H4 (cell line): ENCODE measurements at places on chromosomes 5 and 9.

DNA sequence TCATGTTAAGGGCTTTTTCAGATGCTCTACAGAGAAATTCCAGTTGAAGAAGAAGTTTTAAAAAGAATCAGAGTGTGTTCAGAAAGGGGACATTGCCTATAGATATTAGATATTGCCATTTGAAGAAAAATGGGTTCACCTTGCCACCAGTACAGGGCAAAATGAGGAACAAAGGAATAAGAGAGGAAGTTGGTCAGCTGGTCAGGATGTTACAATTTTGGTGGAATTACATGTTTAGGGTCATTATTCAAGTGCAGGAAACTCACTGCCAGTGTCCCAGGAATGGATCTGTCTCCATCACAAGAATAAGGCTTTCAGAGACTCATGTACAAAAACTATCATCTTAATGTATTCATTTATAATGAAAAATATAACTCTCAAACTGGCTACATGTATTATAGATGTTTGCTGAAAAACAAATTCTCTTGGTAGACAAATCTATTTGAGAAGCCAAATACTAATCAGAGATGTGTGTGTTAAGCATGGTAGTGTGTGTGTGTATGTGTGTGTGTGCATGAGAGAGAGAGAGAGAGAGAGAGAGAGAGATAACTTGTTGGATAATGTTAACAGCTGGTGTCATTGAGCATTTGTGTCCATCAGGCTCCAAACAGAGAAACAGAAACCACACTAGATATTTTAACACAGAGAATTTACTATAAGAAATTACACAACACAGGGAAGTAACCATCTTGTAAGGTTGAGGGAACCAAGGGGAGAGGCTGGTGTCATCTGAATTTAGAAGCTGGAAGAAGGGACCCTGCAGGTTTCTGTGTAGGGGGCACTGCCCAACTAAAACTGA lies 5.0 kb upstream of the C1QTNF3 start:
- DNase-seq, result no peak

DNA sequence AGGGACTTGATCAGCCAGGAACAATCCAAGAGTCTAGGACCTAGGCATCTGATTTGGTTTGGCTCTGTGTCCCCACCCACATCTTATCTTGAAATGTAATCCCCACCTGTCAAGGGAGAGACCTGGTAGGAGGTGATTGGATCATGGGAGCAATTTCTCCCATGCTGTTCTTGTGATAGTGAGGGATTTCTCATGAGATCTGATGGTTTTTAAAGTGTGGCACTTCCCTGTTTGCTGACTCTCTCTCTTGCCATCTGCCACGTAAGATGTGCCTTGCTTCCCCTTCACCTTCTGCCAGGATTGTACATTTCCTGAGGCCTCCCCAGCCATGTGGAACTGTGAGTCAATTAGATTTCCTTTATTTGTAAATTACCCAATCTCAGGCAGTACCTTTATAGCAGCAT lies 201.7 kb upstream of the ACTBL2 start:
- no peak for DNase-seq

- no peak for DNase-seq
These were observed 224.3 kb downstream of the GRIA1 start for GRCh38 chr5:153714798-153715197.

DNA sequence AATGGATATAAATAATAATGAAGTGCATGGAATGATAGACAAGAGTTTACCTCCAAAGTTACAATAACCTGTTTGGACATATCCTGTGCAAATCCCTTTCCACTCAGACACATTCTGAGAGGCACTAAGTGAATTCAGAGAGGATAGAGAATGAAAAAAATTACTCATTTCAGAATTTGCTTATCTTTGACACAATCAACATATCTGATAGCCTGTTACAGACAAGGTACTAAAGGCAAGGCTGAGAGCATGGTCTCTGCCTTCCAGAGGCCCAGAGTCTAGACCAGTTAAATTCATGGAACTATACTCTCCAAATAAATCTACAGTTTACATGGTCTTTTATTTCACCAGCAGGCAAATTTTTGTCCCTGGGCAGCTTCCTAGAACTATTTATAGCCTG lies 371.8 kb upstream of the PTGER4 start:
- DNase-seq, result no peak

- DNase-seq, result no peak
These were observed 117.9 kb upstream of the IRX4 start for GRCh38 chr5:2000591-2000990.

DNA sequence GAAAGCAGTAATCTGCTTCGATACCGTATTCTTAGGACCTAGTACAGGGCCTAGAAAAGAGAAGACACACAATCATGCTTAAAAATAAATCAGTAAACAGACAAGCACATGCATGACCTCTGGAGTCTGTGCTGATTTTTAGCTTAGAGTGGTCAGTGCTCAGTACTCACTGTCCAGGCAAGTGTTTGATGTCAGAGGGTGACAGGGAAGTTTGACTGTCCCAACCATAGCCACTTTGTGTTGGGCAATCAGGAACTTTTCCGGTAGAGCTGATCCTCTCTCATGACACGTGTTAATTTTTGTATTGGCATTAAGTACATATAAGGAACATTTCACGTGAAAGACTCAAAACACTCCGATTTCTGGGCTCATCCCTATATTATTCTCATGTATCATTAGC lies 464.7 kb upstream of the KLF4 start:
- no peak for DNase-seq

DNA sequence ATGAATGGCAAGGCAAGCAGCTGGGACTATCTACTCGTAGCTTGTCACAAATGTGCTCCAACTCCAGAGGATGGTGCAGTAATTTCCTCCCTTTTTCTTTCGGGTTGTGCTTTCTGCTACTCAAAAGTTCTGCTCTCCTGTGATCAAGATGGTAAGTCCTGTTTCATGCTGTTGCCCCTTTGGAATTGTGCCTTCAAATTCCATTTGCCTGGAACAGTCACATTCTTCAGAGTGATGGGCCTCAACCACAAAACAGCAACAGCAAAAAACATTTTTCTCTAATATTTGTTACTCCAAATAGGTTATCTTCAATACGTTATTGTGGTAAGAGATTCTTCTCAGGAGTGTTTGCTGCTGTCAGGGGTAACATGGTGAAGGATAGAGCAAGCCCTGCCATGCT lies 209.3 kb downstream of the PALM2AKAP2 start:
- no peak for DNase-seq

DNA sequence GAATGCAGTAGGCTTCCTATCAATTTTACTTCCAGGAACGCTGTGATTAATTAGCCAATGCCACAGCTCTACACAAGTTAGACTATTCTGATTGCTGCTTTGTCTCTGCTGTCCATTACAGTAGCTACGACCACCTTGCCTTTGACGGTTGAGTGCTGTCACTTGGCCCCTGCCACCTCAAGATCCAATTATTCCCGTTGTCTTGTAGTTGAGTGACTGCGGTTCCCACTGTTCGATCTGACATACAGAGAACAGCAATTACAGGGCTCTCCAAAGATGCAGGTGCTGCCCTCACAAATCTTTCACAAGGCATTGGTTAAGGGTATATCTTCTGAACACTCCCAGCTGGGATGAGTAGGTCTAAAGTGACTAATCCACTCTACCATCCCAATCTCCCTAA lies 393.4 kb upstream of the KIF2A start:
- no peak for DNase-seq

- DNase-seq, result no peak
These were observed 46.5 kb downstream of the EPB41L4A start for GRCh38 chr5:112372543-112372942.

- DNase-seq, result no peak
These were observed 1.1 kb downstream of the RUSC2 start for GRCh38 chr9:35490910-35491465.

- DNase-seq, result peak; percentile 89
These were observed 655.2 kb upstream of the RIOK2 start for GRCh38 chr5:97838214-97838613.

DNA sequence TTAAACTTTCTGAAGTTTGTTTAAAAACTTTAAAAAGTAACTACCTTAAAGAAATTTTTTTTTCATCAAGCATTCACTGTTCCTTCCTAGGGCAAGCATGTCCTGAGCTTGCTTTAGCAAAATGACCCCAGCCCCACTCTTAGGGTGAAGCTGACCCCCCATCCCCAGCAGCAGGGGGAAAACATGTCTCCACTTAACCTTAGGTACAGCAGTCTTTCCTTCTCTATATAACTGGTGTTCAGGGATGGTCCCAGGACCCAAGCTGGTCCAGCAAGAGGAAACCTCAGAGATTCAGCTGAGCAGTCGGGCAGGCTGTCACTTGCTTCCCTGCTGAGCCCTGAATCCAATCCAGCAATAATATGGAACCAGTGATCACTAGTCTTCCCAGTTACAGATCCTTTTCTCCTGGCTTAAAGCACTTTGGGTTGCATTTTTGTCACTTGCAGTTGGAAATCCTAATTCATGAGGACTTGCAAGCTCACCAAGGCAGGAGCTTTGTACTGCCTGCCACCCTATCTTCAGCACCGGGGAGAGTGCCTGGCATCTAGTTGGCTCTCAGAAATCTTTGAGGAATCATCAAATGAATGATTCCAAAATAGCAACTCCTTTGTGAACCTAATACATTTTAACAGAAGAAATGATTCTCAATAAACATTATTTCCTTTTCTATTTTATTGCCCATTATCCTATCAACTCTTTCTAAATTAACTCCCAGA lies 91.2 kb downstream of the FSTL4 start:
- DNase-seq, result no peak

DNA sequence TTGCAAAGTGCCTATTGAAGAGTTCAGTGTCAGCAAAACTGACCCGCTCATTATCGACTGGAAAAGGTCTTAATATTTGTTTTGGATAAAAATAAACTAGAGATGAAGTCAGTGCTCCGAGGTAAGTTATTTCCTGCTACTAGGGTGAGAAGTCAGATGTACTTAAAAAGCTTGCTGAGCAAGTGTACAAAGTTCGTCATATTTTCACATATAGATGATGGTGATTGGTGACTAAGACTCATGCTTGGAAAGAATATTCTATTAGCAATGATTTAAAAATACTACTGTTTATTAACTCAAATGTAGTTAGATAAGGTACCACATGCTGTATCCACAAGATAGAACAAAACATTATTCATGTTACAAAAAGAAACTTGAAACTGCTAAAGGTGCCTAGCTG lies 643.7 kb downstream of the GABRG2 start:
- no peak for DNase-seq

DNA sequence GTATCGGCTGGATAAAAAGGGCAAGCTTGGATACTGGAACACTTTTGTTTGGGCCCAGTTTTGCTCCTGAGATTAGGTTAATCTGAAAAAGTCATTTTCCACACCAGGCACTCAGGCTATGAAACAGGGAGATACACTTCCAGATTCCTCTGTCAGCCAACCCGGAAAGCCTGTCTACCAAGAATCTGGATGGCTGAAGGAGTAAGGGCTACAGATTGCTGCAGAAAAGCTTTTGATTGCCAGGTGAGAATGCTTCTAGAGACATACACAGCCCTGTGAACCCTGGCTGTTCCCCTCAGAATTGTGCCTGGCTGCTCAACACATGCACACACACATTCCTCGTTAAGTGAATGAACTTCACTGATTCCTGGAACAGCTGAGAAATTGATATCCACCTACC lies 114.4 kb downstream of the PSD2 start:
- DNase-seq, result no peak

DNA sequence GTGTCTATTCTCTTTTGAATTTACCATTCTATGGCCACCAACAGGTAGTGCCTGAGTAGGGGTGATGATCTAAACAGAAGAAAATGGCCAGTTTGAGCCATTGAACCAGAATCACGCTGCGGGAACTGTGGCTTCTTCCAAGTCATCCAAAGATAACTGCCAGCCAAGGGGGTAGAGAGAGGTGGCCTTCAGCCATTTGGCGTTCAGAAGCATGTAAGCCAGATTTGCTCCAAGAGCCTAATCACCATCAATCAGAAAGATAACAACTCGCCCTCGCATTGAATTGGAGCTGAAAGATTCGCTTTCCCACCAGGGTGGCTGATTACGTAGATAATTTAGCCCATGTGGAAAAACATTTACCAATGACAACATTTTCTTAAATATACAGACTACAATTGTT lies 1302.7 kb upstream of the DMAC1 start:
- no peak for DNase-seq

GRCh38 chr9:105114964-105115728 lies 129.3 kb upstream of the SLC44A1 start:
- DNase-seq, result peak; percentile 67

DNA sequence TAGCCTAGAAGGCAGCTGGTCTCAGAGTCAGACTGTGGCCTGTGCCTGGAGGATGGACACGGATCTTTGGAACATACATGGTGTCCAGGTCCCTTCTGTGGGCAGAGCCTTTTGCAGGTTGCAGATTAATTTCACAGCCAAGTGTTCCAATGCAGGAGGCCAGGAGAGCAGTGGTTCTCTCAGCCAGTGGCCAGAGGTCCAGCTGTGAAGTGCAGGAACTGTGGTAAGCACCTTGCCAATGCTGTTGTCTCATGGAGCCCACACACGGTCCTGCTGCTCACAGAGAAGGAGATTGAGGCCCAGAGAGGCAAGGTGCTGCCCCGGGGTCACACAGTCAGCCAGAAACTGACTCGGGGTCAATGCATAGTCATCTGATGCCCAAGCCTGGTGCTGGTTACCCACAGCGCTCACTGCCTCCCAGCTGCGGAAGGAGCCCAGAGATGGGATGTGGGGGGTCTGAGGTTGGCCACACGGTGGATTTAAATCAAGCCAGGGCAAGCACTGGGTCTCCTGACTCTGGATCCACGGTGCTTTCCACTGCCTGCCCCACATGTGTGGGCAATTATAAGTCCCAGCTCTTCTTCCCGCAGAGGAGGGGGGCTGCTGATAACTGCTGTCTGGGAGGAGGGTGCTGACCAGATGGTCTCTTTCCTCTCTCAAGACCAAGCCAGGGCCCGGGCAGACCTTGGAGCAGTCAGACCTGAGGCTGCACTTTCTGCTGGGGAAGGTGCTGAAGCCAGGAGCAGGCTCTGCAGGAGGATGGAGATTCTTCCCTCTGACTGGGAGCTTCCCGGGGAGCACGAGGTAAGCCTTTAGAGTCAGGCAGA lies 2.8 kb downstream of the PDGFRB start:
- no peak for DNase-seq

DNA sequence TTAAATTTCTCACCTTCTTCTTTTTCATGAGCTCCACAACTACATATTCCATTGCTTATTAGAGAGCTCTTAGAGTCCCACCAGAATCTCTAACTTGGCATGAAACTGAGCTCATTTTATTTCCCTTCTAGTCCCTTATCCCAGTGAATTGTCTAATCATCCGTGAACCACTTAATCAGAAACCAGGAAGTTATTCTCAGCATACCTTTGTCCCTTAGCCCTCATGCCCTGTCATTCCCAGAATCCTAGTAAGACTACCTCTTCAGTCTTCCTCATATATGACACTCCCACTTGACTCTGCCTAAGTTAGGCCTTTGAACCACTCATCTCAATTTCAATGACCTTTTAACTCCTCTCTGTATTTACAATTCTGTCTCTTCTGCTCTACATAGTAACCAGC lies 93.0 kb upstream of the PAPPA start:
- no peak for DNase-seq

GRCh38 chr5:84430079-84430478 lies 45.4 kb upstream of the EDIL3 start:
- no peak for DNase-seq
